ENCODE measurements at places on chromosomes 11 and 22.

GRCh38 chr11:16278273-16278672 lies 78.1 kb downstream of the SOX6 start:
- no peak for DNase-seq

DNA sequence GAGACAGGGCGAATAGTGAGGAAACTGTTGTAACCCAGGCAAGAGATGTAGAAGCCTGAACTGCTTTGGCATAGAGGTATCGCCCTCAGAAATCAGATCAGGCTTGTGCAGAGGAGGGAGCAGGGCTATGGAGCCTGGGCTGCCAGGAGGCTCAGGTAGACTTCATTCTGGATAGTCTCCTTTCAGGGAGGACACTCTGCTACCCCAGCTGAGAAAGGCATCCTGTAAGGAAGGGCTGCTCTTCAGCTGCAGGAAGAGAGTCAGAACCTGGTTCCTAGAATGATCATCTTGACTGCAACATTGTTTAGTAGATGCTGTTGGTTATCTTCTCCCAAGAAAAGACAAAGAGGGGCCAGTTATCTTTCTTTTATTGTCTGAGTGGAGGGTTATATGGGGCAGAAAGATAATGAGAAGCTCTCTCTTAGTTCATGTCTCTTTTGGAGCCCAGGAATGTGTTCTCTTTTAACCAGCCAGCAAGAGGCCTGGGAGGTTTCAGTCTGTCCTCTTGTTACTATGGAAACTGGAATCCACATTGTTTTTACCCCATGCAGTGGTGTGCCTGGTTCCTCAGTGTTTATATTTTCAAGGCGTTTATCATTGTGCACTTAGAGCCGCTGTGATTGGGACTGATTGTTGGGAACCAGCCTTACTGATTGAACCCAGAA lies 95.7 kb downstream of the STIM1 start:
- peak; percentile 41 for DNase-seq

GRCh38 chr11:2264366-2265053 lies 5.9 kb downstream of the ASCL2 start:
- DNase-seq = no peak

DNA sequence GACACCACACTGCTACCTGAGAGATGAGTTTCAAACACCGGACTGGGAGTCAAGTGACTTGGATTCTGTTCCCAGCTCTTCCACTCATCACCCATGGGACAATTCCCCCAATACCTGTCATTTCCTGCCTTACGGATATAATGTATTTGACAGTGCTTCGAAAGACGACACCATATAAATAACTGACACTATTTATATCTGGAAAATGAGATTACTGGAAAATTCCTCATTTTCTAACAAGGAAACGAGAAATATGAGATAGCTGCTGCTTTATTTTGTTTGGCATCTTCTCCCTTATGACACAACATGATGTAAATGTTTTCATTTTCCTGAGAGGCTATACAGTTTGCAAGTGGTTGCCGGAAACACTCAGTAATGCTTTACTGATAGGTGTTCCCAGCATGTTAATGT lies 8.6 kb downstream of the HSCB start:
- DNase-seq = peak; percentile 90

DNA sequence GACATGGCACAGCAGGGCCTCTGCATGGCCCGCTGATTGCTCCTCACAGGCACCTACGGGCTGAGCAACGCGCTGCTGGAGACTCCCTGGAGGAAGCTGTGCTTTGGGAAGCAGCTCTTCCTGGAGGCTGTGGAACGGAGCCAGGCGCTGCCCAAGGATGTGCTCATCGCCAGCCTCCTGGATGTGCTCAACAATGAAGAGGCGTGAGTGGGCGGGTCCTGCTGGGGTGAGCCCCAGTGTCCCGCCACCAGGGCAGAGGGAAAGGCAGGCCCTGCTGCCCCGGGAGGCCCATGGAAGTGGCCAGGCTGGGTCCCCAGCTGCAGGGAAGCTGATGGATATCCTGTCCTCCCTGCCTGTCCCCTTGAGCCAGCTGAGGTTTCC lies 18.6 kb upstream of the DGCR8 start:
- no peak for DNase-seq

- DNase-seq = peak; percentile 78
Measured at GRCh38 chr22:37806409-37807333, 1.1 kb upstream of the GCAT start.

- DNase-seq = no peak
Measured at GRCh38 chr22:47041271-47042115, 279.0 kb downstream of the TBC1D22A start.

- no peak for DNase-seq
Measured at GRCh38 chr11:72102162-72102561, 935 bp downstream of the LAMTOR1 start.

- no peak for DNase-seq
Measured at GRCh38 chr11:69352715-69353319, 58.9 kb downstream of the MYEOV start.

DNA sequence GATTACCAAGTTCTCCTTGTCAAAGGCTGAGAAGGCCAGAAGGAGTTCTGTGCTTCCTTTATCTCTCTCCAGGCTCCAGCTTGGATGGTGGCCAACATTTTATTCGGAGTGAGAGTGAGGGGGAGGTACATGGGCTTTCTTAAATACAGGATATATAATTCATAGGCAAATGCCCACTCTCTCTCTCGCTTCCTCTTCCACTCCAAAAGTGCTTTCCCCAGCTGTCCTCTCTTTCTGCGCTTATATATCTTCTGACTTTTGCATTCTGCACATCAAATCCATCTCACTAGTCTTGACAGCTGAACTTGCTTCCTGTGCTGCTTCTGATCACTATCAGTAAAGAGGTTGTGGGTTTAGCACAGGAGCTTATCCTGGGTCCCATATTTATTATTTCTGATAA lies 125.4 kb upstream of the ARHGAP20 start:
- DNase-seq = no peak

DNA sequence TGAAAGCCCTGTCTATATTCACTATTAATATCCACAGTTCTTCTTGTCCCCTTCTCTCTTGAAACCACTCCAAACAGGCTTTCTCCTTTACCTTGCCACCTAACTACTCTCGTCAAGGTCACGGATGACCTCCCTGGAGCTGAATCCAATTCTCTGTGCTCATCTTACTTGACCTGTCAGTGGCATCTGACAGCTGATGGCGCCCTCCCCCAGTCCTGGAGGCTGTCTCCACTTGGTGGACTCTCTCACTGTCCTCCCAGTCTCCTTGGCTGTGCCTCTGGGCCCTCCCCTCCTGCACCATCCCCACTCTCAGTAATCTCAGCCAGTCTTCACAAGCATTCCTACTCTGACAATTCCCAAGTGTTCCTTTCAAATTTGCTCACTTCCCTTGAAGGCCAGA lies 8.7 kb downstream of the TNKS1BP1 start:
- DNase-seq = peak; percentile 48

DNA sequence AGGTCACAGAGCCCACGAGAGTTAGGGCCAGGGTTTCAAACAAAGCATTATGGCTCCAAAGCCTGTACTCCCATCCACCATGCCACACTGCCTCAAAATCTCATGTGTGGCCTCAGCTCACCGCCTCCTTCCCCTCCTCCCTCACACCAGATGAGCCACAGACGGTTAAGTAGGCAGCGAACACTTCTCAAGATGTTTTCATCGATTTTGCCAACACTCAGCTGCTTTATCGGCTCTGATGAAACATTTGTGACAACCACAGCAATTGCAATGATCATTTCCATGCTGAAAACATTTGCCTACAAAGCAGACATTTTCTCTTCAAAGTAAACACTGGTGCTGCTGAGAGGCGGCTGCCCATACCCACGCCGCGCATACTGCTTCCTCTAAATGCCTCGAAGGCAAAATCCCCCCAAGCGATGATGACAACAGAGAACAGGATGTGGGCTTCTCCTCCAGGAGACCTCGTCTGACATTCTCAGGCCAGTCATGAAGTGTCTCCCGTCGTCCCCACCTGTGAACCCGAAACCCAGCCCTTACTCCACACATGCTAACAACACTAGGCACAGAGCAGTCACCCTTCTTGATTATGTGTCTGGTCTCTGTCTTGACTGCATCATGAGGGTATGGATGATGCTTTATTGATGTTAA lies 599.2 kb downstream of the SOX6 start:
- no peak for DNase-seq

DNA sequence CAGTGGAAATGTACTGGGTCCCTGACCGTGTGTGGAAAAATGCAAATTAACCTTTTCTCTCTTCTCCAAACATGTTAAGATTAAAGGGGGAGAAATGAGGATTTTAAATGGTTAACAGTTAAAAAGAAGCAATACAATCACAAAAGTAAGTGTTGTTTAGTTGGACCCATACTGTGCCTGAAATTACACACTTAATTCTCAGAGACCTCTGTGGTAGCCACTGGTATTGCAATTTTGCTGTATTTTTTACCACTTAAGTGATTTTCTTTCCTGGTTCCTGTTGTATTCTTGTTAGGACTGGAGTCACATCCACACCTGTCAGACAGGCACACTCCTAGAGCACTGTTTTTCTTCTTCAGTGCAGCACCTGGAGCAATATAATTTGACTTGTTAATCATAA lies 179.6 kb upstream of the PDGFD start:
- DNase-seq = no peak

DNA sequence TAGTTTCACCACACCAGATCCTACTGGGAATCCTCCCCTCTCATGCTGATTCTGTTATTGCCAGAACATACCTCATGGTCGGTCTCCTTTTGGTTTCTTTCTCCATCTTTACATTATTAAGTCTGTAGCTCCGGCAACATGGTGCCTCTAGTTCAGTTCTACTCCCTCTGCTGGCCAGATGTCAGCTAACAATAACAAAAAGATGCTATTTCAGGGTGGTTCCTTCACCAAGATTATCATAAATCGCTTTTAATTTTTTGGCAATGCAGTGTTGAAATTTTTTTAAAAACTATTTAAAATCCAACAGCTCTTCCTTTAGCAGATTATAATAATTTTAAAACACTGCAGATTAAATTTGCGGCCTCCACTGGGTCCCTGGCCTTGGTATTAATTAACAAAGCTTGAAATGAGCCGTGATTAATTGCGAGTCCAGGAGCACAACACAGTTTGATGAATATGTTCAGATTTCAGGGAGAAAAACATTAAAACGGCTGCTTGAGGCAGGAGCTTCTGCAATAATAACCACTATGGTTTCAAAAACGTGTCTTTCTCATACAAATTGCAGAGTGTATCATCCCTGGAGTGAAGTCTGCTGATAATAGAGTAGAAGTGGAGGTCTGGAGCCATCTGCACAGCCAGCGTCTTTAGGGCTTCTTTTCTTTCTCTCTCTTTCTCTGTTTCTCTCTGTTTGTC lies 492.9 kb upstream of the KIRREL3 start:
- DNase-seq = peak; percentile 18

DNA sequence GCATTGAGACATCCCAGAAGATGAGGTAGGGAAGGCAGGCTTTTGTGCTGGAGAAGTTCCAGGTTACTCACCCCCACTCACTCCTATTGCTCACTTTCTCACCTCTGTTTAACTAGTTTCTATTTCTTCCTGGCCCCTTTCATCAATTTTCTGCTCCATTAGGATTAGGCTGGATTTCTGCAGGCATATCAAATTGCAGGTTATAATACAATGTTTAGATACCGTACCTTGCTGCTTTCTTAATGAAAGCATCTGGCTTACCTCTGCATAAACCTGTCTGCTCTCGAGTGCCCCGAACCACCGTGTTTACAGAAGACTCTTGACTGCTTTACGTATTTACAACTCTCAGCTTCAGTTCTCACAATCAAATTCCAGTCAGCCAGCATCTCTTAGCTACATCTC lies 173.7 kb downstream of the ADAMTS15 start:
- no peak for DNase-seq

GRCh38 chr22:49768077-49768910 lies 59.4 kb downstream of the BRD1 start:
- peak; percentile 53 for DNase-seq

DNA sequence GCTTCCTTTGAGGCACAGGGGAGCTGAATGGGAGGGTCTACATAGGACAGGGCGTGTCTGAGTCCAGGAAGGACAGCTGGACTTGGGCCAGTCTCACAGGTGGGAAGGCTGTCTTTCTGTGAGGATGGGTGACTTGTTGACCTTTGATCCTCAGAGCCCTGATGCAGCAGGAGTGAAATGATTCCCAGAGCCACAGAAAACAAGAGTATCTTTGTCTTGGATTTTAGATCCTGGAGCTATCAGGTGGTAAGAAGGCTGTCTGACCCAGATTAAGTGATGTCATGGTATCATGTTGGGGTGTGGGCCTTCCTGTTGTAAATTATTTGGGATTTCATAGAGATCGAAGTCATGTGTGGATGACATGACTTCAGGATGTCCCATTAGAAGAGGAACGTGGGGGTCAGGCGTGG lies 15.0 kb downstream of the PTPRJ start:
- no peak for DNase-seq

- peak; percentile 4 for DNase-seq
Measured at GRCh38 chr11:48307760-48308386, 1.9 kb downstream of the OR4S1 start.

GRCh38 chr11:109527496-109527895 lies 105.5 kb downstream of the C11orf87 start:
- no peak for DNase-seq

DNA sequence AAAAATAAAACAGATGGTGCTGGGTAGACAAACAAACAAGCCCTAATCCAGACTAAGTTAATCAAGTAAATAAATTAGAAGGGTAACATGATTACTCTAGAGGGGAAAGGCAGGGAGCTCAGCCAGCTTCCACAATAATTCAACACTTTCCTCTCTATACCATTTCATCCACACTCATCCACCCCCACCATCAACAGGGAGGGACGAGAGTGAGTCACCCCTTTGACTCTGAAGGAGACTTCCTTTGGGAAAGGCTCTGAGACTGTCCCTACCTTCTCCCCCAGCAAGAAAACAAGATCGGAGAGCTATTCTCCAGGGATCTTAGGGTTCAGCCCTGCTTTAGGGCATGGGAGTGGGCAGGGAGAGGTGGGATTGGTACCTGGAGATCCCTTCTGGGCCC lies 33.1 kb downstream of the TRIM66 start:
- DNase-seq = no peak

- DNase-seq = no peak
Measured at GRCh38 chr22:20585639-20586402, 78.4 kb downstream of the MED15 start.

GRCh38 chr11:86408845-86409244 lies 34.2 kb downstream of the CCDC81 start:
- no peak for DNase-seq

DNA sequence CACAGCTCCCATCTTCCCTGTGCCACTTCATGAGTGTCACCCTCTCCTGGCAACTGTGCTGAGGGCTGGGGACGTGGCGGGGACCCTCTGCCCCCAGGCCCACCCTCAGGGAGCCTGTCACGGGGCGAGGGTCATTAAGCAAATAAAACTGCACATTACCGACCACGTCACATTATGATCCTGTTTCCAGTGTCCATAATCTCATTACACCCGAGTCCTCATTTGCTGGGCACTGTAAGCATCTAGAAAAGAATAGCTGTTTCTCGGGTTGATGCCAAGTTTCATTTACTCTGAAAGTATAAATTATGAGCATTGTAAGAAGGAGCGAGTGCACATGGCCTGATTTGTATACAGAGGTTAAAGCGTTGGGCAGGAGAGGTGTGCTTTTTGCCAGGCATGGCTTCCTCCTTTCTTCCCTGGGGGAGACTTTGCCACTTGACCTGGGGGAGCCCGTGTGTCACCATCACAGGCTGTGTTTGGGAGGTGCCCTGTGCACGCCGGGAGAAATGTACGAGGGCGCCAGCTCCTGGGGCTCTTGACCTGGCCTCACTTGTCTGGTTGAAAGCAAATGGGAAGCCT lies 50.5 kb downstream of the LRP5 start:
- DNase-seq = no peak

Measured in muscle of leg (tissue), 16 donors.